ENCODE measurements at places on chromosomes 4 and X.

- DNase-seq, result no peak
Measured at GRCh38 chr4:99540277-99540939, 23.4 kb downstream of the TRMT10A start.

GRCh38 chrX:50705042-50705441 is 109.0 kb downstream of the SHROOM4 start:
- no peak for DNase-seq

GRCh38 chr4:185207466-185207865 is 1.9 kb upstream of the SNX25 start:
- no peak for DNase-seq

DNA sequence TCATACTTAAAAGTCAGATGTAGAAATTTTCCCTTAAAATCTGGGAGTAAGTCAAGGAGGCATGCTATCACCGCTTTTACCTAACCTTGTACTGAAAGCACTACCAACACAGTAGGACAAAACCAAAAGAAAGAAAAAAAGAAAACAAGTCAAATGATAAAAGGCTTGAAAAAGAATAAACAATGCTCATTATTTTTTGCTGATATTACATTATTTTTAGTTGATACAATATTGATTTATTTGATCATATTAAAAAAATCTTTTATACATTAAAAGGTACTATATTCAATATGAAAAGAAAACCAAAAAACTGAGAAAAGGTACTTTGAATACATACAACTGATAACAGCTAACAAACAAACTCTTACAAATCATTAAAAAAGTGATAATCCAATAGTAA is 164.3 kb downstream of the FAM13A start:
- DNase-seq, result no peak

DNA sequence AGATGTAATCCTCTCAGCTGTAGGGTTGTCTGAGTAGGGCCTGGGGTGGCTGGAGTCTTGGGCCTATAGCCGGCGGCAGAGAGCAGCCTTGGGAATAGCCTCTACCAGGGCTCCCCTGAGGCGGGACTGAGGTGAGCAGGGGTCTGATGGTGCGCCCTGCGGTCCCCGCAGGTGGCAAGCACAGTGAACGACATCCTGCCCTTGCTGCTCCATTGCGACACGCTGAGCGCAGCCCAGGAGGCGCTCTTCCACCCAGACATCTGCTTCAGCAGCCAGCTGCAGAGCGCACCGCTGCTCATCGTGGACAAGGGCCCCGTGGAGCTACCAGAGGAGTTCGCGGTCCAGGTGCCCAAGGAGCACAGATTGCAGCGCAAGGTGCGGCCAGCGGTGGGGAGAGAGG is 317.0 kb downstream of the ADGRL3 start:
- DNase-seq, result no peak

- no peak for DNase-seq
Measured at GRCh38 chr4:146340798-146341197, 126.5 kb downstream of the REELD1 start.

DNA sequence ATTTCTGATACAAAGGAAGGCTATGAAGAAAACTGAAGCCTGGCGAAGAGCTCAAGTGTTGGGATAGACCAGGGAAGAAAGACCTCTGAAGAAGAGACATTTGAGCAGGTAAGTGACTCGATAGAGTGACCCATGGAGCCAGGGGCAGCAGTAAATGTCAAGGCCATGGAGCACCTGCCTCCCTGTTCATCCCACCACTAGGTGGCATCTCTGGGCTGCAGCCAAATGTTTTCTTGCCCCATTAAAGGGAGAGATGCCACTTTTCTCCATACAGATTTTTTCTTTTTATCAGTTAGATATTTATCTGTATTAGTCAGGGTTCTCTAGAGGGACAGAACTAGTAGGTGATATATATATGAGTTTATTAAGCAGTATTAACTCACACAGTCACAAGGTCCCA is 4.9 kb upstream of the ZNF81 start:
- DNase-seq, result peak; percentile 7

DNA sequence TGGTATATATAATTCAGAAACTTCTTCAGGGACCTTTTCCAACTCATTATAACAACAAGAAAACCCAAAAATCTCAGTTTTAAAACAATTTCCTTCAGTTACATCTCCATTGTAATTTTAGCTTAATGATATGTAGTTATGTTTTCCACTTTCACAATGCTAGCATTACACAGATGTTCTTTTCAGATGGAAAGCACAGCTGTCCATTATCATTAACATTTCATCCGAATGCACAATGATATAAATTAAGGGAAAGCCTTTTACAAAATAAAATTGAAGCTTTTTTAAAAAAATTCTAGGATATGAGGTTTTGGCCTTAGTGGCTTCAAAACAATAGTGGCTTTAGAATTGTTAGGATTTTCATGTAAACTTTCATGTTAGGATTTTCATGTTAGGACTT is 389.2 kb downstream of the ADAM29 start:
- DNase-seq, result no peak

DNA sequence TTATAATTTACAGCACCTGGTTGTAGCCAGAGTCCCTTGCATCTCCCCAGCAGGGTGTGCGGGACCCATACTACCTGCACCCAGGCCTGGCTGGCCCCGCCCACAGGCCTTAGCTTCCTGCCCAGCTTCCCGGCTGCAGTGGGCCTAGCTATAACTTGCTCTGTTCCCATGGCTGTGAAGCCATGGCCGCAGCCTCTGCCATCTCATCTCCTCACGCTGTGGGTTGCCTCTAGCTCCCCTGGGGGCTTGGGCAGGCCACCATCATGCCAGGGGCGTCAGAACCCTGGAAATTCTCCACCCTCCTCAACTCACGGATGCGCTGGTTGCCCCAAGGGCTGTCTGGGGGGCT is 26.1 kb upstream of the SORBS2 start:
- no peak for DNase-seq

GRCh38 chrX:45768666-45769236 is 568.1 kb upstream of the DIPK2B start:
- no peak for DNase-seq

- no peak for DNase-seq
Measured at GRCh38 chrX:147853701-147854100, 58.0 kb upstream of the FMR1 start.

- DNase-seq, result no peak
Measured at GRCh38 chr4:154908168-154908567, 127.1 kb downstream of the RBM46 start.

GRCh38 chr4:139606579-139607501 is 50.8 kb upstream of the SETD7 start:
- DNase-seq, result no peak

DNA sequence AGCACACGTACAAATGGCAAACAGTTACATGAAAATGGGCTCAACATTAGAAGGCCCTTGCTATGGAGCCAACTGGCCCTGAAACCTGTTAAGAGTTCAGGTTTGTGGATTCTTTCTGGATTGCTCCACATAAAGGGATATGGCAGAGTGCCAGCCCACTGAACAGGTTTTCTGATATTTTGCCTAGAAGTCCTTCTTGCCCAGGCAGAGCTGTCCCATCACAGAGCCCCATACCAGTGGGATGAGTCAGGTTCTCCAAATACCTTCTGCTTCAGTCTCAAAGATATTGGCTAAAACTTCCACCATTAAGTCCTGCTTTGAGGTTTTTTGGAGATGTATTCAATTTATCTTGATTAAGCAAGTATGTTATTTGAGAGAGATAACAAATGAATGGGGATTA is 146.8 kb upstream of the IL1RAPL2 start:
- DNase-seq, result no peak

DNA sequence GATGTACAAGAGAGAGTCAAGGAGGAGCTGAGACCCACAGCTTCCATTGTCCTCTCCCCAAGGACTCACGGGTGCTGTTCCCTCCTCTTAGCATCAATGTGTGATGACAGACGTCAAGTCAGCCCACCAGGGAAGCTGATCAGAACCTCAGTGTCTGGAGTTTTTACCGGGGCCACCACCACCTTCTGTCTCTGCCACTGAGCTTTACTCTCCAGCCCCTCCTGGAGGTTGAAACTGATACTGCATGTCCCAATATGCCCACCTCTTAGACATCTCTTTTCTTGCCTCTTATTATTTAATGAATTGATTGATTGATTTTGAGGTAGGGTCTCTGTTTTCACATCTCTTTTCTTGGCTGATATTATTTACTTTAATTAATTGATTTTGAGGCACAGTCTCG is 10.3 kb upstream of the AKAP17A start:
- DNase-seq, result peak; percentile 63

DNA sequence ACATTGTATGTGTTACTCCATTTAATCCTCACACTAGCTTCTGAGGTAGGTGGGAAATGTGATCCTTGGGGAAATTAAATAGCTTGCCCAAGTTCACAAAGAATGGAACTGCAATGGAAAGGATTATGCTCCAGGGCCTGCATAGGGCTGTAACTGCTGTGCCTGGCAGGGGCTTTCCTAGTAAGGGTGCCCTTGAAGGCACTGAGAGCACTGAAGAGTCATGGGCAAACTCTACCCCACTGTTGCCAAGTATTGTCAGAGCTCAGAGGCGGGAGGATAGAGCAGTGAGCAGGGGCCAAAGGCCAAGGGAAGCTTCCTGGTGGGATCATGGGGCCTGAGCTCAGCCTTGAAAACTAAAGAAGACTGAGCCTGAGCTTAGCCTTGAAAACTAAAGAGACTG is 133.0 kb upstream of the NALF2 start:
- no peak for DNase-seq

DNA sequence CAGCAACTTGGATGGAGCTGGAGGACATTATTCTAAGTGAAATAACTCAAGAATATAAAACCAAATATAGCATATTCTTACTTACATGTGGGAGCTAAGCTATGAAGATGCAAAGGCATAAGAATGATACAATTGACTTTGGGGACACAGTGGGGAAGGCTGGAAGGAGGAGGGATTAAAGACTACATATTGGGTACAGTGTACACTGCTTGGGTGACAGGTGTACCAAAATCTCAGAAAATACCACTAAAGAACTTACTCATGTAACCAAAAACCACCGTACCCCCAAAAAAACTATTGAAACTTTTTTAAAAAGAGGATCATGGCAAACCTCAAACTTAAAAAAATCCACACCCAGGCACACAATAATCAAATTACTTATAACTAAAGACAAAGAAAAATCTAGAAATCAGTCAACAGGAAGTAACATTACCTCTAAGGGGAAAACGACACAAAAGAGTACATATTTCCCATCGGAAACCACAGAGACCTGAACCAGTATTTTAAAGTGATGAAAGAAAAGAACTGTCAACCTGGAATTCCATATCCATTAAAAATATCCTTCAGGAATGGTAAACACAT is 241.8 kb downstream of the PRDM5 start:
- no peak for DNase-seq

GRCh38 chr4:113447061-113447460 is 314.5 kb downstream of the CAMK2D start:
- DNase-seq, result no peak

DNA sequence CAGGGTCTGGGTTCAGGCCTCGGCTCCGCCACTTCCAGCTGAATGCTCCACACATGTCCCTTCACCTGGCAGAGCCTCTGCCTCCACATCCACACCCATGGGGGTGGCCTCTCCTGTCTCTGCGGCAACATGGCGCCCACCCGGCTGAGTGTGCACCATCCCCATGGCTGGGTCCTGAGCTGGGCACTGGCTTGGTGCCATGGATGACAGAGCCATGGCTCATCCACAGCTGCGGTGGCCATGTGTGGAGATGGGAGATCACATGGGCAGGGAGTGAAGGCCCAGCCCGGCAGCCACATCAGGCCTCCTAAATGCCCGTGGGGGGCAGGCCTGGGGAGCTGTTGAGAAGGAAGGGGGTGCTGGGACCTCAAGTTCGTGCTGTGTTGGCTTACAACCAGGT is 213.7 kb downstream of the AFAP1 start:
- no peak for DNase-seq

DNA sequence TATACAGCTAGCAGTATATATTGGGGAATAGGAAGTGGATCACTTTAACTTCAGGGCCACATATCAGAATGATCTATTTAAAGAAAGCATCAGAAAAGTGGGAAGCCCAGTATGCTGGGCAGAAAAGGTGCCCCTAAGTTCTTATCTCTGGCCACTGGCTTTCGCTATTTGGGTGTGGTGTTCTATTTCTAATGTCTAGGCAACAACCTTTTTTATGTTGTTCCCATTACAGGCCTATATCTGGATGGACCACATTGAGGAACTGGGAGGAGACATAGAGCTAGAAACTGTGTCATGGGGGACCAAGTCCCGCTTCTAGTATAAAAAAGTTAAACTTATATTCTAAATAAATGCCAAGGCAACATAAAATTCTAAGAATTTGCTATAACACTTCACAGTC is 935.6 kb downstream of the PDHA2 start:
- DNase-seq, result no peak

DNA sequence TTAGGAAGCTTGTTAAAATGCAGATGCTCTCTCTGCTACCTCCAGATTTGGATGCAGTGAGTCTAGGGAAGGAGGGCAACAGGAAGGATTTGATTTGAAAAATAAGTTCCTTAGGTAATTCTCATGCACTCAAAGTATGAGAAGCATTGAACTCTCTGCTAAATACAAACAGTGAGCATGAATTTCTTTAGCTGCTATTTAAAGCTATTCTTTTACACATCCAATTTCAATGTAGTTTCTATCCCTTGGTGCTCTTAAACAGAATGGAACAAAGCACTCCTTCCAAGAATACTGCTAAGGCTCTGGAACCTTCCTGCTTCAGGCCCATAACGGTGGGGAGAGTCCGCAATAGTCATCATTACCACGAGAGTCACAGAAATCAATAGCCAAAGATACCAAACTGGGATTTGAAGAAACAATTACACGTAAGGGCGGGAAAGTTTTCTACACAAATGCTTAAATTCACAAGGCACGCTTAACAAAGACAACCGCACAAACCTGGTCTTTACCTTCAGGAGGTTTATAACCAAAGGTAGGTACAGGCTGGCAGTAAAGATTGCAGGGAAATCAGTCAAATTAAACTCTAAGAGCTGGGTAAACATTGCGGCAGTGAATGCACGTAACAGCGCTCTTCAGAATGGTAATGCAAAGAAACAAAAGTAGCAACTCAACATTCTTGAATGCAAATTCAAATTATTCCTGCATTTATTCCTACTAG is 123.2 kb upstream of the NAP1L5 start:
- DNase-seq, result no peak

Data from effector CD8-positive, alpha-beta T cell (primary cell).